ENCODE measurements at places on chromosomes 5 and 9. TPM values are rescaled to one million over a fixed set of nuclear protein-coding genes. Genes with fewer than 3 reads are reported as not detected.
A peak's percentile ranks its signal among the peaks of the same experiment; 100 is the strongest.

The PRDM12 gene
- not detected for total RNA-seq

The UBAC1 gene
- 31.5 TPM for total RNA-seq

The NSA2 gene
- 20.5 TPM for total RNA-seq

The RAD23B gene
- total RNA-seq: 43.6 TPM

The BAAT gene
- not detected for total RNA-seq

The NR5A1 gene
- 0.54 TPM for total RNA-seq

The CDKN2AIPNL gene
- total RNA-seq: 17.8 TPM

DNA sequence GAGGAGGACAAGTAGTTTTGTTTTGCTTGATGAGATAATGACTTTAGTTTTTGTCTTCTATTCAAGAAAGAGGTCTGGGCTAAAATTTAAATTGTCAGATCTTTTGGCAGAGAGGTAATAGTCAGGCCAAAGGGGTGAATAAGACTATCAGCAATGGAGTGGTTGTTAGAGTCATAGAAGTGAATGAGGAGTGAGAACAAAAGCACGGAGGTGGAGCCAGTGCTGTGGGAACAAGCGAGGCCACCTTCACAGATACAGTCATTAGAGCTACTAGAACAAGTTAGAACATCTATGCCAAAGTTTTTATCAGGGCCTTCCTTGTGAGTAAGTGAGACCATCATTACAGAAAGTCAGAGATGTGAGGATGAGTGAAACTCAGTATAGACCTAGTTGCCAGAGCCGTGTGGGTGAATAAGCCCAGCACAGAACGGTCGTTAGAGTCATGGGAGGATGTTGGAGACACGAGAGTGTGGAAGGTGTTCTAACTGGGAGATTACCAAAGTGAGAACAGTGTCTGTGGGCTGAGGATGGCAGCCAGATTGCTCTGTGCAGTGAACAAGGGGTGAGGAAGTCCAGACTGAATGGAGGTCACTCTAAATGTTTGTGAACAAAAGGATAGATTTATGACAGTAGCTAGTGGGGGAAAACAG, 135.1 kb downstream of the RPS23 start:
- DNase-seq: no peak

- DNase-seq: no peak
Observed at GRCh38 chr5:6135977-6136376, 242.4 kb downstream of the MED10 start.

GRCh38 chr5:116032991-116033390, 719 bp downstream of the ARL14EPL start:
- DNase-seq: no peak

DNA sequence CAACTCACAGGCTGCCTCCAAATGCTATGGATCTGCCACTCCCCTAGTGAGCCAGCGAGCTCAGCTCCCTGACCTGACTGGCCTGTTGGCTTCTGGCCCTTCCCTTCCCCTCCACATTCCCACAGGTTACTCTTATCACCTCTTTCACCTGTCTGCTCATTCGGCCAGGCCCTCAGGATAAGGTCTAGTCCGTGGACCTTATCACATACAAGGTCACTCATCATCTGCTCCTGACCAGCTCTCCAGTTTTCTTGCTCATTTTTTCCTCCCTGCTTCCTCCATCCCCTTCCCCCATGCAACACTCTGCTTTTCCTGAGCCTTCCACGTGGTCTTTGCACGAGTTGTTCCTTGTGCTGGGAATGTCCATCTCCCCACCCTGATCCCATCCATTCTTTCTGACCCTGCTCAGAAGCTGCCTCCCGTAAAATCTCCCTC, 25.9 kb upstream of the NDST1 start:
- no peak for DNase-seq

DNA sequence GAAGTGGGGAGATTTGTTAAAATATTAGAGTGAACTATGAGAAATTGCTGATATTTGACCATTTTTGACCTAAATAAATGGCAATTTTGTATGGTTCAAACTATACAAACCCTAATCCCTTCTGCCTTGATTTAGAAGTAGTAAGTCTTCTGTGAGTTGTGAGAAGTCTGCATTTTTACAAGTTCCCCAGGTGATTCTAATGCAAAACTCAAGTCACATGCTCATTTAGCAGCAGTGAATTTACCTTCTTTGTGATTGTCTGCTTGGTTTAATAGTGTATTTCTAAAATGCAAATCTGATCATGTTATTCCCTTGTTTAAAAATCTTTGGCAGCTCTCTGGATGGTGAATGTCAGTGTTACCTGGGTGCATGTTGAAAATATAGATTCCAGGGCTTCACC, 2.8 kb downstream of the MEGF10 start:
- DNase-seq: no peak

GRCh38 chr5:172843825-172844576, 9.9 kb downstream of the ERGIC1 start:
- no peak for DNase-seq

GRCh38 chr9:113486327-113486726, 22.8 kb downstream of the RGS3 start:
- DNase-seq: no peak

DNA sequence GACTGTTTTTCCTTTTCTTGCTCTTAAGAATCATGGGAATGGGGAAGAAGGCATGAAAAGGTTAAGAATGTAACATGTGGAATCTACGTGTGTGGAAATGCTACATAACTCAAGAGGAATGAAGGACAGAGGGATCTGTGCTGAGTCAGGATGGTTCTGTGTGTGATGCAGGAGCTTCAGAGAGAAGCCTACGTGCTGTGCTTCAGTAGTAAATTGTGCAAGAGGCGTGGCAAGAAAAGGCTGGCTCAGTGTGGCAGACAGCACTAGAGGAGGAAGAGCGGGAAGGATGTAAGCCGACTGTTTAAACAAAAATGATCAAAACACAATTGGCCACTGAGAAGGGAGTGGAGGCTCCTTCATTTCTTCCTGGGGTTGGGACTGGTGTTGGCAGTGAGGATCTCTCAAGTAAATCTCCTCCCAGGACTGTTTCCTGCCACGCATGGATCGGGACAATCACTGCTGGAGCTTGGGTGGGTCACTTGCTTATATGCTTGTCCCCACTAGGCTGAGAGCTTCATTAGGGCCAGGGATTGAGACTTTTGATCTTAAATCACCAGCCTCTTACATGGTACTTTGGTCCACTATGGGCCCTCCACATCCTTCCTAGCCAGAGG, 59.4 kb upstream of the BASP1 start:
- no peak for DNase-seq

DNA sequence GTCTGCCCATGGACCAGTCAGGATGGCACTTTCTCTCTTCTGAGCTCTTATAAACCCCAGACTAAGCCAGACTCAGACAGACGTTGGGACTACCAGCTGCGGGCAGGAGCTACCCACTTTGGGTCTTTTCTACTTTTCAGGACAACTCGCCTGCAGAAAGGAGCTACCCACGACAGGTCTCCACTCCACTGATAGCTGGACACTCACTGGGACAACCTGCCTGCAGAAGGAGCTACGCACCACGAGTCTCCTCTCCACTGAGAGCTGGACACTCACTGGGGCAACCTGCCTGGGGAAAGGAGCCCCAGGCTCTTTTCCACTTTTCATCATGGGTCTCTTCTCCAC, 1440.2 kb upstream of the ACO1 start:
- no peak for DNase-seq

GRCh38 chr9:133999851-134000265, 7.7 kb upstream of the VAV2 start:
- DNase-seq: no peak

- no peak for DNase-seq
Observed at GRCh38 chr9:126925876-126926275, 11.3 kb downstream of the RALGPS1 start.

DNA sequence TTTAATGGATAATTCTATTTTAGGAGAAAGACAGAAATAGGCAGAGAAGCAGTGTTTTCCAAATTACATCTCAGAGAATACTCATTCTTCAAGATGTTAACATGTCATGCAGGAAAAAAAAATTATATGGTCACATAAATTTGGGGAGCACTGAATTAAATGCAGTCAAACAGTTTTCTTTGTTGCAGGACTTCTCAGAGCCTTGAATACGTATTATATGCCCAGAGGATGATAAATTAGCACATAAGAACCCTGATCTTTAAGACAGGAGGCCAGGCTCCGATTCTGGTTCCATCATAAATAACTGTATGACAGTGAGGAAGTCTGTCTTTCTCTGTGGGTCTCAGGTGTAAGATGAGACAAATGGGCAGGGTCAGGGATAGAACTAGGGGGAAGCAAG, 41.4 kb downstream of the FAT2 start:
- DNase-seq: no peak

GRCh38 chr5:42767491-42768105, 11.0 kb downstream of the CCDC152 start:
- DNase-seq: peak; percentile 69

GRCh38 chr9:107620801-107621200, 131.2 kb upstream of the KLF4 start:
- DNase-seq: no peak

DNA sequence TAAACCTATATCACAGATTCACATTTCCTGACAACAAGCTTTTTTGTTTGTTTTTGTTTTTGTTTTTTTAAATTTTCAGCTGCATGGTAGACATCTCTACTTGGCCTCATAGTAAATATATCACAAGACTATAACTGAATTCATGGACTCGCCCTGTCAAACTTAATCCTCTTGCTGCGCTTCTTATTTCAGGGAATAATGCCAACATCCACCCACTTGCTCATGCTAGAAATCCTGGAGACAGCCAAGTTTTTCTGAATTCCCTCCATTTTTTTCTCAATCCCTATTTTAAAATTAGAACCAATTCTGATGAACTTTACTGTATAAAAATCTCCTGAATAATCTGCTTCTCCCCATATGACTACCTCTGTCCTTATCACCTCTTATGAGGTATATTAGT, 283.6 kb upstream of the RPS23 start:
- no peak for DNase-seq

DNA sequence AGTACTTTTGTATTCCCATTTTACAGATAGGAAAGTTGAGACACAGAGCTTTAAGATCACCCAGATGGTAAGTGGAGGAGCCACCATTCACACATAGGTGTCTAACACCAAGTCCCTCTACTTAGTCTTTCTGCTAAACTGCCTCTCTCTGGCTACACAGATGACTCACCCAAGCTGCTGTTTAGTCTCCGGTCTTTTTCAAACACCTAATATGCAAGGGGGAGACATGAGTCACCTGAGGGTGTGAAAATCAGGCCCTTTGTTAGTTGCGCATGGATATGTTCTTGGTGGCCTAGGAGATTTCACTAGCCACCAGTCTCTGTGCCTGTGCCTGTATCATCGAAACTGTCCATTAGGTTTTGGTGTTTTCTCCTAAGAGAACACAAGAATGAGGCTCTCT, 117.8 kb downstream of the MAST4 start:
- DNase-seq: no peak

DNA sequence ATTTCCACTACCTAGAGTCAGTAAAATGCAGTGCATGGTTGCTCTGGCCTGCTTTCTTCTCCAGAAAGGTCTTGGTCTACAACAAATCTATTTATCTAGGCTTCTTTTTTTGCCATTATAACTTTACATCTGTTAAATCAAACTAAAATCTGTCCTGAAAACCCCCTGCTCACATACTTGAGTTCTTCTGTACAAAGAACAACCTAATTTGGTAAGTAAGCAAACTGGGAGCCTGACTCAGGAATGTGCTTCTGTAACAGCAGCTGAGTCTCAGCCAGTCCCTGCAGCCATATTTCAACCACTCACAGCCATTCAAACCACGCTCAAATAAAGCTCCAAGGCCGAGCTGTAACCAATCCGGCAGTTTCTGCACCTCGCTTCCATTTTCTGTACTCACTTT, 95.8 kb downstream of the PLPP1 start:
- DNase-seq: no peak

All from hematopoietic multipotent progenitor cell (in vitro differentiated cells).